ENCODE measurements at places on chromosomes 6 and 20.
A peak's percentile ranks its signal among the peaks of the same experiment; 100 is the strongest.

- no peak for DNase-seq
Observed at GRCh38 chr20:48656137-48656536, 171.7 kb downstream of the PREX1 start.

- DNase-seq = no peak
Observed at GRCh38 chr6:13242590-13242989, 85.7 kb downstream of the TBC1D7 start.

- DNase-seq = no peak
Observed at GRCh38 chr6:141259807-141260206, 872.9 kb upstream of the GJE1 start.

GRCh38 chr6:16854986-16855385, 93.7 kb upstream of the ATXN1 start:
- no peak for DNase-seq

GRCh38 chr6:157045831-157046454, 268.8 kb downstream of the ARID1B start:
- DNase-seq = no peak

- no peak for DNase-seq
Observed at GRCh38 chr6:85662251-85662650, 19.6 kb upstream of the SYNCRIP start.

DNA sequence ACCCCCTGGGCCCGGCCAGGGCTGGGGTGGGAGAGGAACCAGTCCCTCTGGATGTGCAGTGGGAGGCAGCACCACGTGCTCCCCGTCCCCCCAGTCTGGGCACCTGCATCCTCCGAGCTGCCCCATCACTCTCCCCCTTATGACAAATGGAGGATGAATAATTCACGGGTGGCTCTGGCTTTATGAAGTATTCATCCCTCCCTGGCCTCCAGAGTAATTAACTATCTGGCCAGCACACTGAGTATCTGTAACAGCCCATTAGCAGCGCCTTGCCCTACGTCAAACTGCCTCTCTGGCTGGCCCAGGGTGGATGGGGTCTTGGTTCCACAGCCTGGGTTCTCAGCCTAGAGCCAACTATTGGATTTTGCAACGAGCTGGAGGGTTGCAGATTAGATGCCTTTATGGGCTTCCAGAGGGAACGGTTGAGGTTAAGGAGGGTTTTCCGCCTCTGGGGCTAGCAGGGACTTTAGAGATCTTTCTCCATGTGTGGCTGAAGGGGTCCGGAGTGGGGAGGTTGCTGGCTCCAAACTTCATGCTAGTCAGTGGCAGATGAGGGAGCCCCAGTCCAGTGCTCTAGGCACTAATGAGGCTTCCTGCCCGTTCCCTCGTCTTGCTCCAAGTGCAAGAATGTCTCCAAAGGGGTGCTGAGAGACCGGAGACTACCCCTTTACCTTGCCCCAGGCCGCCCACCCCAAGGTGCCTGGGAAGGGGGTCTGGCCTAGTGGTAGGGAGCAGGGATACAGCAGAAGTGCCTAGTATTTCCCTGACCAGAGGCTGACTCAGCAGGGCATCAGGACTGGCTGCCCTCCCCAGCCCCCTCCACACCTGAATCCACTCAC, 53.5 kb upstream of the MLN start:
- DNase-seq = no peak

DNA sequence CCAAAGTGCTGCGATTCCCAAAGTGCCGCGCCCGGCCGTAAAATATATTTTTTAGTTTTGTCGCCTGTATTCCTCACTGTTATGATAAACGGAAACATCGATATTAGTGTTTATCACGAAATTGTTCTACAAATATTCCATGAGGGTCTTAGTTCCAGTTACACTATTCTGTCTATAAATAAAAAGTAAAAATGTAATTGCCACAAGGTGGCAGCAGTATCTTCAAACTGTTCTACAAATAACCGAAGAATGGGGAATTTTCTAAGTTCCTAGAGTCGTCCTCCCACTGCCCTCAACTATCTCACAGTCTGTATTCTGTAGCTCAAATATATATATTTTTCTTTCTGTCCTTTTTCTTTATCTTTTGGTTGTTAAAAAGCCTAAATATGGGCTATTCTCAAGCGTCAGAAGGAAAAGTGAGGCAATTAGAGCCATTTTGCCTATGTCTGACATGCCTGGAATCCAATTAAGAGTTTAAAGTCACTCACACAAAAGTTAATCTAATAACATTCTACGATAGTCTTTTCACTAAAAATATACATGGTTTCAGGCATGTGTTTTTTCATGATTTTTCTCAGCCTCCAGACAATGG, 14.2 kb upstream of the FAM162B start:
- DNase-seq = no peak

- no peak for DNase-seq
Observed at GRCh38 chr6:129455126-129455769, 254.7 kb downstream of the ARHGAP18 start.

GRCh38 chr20:41173791-41174341, 36.5 kb downstream of the PLCG1 start:
- no peak for DNase-seq

DNA sequence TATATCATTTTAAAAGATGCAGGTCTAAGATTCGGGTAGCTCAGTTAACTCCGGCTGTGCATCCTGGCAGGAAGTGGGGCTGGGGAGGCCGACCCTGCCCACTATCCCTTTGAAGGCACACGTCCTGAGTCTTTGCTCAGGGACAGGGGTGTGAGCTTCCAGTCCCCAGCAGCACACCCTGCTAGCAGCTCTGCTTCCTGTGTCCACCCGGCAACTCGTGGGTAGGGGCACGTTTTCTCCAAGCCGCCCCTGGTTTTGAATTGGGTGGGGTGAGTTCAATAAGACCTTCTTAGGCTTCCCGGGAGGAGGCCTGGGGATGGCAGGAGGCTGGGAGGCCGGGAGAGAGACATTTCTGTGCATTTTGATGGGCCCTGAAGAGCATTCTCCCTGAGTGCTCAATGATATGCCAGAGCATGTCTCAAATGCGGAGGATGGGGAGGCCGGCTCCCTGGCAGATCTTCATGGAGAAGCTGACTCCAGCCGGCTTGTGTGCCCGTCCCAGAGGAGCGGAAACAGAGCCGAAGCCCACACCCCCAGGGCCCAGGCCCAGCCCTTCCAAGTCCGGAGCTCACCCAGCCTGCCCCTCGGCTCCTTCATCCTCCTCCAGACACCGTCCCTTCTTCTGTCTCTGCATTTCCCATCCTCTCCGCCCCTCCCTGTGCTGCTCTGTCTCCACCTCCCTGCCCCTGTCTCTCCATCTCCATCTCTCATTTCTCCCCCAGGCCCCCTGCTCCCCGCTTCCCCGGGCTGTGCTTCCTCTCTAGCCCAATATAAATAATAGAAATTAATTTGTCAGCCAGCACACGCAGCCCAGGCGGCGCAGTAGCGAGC, 36.3 kb upstream of the ZFAND3 start:
- DNase-seq = no peak

DNA sequence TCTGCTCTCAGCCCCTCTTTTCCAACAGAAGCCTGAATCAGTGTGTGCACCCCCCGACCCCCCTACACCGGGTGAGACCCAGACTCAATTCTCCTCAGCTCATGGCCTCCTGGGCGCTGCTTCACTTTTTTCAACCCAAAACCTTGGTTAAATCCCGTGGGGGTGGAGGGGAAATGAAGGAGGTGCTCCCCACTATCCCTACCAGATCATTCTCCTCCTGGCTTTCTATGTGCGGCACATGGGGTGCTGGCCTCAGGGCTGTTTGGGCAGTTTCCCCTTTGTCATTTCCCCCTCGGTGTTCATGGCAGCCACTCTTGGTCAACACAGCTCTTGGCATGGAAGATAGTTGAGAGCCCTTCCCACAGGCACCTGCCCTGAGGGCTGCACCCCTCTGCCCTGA, 4.6 kb downstream of the CST4 start:
- no peak for DNase-seq

- peak; percentile 52 for DNase-seq
Observed at GRCh38 chr20:38843346-38843745, 37.8 kb downstream of the PPP1R16B start.

DNA sequence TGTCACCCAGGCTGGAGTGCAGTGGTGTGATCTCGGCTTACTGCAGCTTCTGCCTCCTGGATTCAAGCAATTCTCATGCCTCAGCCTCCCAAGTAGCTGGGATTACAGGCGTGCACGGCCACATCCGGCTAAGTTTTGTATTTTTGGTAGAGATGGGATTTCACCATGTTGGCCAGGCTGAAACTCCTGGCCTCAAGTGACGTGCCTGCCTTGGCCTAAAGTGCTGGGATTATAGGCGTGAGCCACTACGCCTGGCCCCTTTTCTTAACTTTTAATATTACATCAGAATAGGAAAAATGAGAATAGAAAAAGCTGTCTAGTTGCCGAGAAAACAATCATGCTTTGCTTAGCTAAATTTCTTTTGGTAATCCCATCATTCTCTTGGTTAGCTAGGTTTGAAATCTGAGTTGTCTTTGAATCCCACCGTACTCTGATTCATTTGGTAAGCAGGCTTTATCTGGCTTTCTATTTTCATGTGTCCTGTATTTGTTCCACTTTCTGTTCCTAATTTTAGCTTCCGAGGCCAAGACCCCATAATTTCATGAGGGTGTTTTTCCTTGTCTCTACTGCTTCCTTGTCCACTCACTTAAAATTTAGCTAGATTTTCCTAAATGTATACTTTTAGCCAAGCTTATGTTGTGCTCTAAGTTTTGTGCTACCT, 83.5 kb downstream of the NCOA3 start:
- no peak for DNase-seq

DNA sequence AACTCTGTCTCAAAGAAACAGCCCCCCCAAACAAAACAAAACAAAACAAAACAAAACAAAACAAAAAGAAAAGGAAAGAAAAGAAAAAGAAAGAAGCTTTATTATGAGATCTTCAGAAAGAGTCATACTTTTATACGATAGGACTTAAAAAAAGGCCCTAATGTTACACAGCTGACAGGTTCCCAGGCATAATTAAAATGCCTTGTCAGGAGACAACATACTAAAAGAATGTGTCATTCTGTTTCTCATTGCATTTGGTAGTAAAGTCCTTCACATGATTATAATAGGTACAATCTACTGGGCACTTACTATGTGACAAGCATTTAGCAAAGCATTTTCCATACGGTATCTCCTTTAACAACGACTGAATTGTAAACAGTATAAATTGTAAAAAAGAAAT, 36.4 kb upstream of the RPN2 start:
- no peak for DNase-seq

DNA sequence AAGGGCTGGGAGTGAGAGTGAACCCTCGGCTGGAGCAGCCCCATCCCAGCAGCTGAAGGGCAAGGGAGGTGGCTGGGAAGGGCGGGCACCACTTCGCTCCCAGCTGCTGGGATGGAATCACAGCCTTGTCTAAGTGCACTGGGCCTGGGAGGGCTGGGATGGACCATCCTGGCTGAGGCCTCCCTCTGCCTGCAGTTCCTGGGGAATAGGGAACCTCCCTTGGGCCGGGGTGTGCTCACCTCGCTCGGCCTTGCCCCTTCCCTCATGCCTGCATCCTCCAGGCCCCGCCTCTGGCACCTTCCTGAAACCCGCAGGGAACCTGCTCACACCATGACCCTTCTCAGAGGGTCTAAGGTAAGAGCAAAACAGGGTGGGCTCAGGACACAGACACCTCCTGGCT, 53.7 kb downstream of the SMOC2 start:
- no peak for DNase-seq

- DNase-seq = no peak
Observed at GRCh38 chr6:138113588-138114210, 6.5 kb upstream of the PERP start.

DNA sequence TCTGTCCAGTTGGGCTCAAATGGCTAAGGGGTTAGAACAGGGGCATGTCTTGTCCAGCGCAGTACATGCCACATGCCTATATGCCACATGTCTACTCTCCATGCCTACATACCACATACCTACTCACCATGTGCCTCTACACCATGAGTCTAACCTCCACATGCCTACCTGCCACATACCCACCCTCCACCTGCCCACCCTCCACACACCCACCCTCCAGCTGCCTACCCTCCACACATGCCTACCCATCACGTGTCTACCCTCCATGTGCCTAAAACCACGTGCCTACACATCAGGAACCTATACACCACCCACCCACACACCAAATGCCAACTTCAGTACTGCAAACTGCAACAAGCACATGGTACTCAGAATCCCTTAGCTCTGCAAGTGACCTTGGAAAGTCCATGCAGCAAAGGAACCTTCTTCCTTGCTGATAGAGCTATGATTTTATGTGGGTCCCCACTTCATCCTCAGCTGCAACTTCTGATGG, 113.0 kb upstream of the CST7 start:
- no peak for DNase-seq

DNA sequence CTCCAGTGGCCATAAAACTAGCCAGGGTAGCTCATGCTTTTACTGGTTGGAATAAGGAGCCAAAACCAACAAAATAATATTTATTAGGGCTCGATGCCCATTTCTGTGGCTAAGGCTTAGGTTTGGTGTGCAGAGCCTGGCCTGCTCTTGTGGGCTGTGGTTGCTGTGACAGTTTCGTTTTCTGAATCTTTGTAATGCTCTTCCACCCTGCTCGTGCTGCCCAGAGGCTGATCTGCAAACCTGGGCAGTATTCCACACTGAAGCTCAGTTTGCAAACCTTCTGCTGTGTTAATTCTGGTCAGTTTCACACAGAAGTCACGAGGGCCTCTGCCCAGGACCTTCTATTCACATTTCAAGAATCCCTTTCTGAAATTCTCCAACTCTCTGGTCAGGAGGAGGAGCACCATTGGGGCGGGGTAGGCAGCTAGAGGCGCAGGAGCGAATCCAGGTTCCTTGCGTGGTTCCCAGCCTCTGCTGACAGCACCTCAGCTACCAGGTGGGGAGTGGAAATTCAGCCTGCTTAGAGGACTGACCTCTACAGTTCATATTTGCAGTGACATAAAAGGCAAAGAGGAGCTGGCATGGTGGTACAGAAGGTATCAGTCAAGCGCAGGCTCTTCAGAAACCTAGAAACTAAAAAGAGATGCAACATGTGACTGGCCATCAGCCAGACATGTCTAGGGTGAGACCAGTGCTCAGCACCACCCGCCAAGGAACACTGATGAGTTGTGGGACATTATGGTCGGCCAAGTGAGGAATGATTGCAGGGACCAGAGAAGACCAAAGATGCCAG, 14.3 kb upstream of the C20orf144 start:
- no peak for DNase-seq

DNA sequence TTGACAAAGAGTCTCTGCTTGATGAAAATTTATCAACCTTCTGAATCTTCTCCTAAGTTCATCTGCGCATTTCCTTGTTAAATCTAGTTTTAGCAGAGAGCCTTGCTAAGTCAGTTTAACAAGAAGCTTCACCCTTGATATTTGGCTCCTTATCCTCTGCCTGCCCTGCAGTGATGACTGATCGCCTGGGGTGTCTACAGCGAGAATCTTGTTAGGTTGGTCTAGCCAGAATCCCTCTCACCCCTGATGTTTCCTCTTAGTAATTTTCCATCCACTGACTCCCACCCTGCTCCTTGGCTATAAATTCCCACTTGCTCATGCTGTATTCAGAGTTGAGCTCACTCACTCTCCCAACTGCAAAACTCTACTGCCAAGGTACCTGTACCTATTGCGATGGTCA, 114.1 kb downstream of the TENT5A start:
- no peak for DNase-seq

DNA sequence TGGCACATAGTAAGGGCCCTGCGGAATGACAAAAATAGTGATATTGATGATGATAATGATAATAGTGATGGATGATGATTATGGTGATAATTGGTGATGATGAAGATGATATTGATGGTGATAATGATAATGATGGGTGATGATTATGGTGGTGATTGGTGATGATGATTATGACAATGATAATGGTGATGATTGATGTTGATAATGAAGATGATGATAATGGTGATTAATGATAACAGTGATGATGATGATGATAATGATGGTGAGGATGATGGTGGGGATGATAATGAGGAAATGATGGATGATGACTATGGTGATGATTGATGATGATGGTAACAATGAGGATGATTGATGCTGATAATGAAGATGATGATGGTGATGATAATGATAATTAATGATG, 48.9 kb downstream of the EDN3 start:
- DNase-seq = no peak
